ENCODE measurements at places on chromosomes 12 and 14.

DNA sequence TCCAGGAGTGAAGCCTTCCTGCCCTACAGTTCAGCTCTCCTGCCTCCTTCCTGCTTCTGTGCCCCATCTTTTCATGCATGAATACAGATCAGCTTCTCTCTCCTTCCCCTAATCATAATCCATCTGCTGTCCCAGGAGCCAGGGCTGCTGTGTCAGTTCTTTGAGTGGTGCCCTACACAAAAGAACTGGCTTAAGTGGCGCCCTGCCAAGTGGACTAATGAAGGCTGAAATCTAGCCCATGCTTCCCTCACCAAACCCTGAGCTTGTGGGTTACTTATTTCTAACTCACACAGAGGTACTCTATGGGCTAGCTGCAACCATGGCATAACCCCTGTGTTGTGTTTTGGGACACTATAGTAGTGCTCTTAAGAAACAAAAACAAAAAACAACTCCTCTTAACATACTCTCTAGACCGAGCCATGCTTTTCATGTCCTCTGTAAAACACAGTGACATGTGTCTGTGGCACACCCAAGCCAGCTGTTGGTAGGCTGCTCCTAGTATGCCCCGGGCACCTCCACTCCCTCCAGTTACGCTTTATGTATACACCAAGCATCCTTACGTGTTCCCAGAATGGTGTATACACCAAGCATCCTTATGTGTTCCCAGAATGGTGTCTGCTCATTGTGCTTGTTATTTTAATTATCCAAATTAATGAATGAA lies 19.3 kb upstream of the ETV6 start:
- DNase-seq, result no peak

- no peak for DNase-seq
Measured at GRCh38 chr14:55556929-55557623, 22.9 kb upstream of the KTN1 start.

GRCh38 chr12:120539303-120539702 lies 5.1 kb downstream of the RNF10 start:
- no peak for DNase-seq

- no peak for DNase-seq
Measured at GRCh38 chr12:92089559-92089958, 56.1 kb downstream of the BTG1 start.

DNA sequence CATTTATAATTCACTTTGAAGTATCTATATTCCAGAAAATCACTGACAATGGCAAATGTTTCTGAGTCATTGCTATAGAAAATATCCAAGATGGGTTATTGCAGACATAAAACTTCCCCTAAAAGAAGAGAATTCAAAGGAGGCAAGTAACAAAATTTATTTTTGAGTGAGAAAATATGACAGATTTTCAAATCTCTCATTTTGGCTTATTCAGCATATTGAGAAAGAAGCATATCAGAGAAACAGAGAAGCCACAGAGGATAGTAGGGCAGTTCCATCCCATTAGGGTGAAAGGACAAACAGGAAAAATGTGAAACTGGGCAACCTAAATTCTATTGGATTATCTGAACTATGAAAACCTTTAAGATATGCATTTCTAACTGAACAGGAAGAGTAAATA lies 85.0 kb downstream of the SYT1 start:
- no peak for DNase-seq

DNA sequence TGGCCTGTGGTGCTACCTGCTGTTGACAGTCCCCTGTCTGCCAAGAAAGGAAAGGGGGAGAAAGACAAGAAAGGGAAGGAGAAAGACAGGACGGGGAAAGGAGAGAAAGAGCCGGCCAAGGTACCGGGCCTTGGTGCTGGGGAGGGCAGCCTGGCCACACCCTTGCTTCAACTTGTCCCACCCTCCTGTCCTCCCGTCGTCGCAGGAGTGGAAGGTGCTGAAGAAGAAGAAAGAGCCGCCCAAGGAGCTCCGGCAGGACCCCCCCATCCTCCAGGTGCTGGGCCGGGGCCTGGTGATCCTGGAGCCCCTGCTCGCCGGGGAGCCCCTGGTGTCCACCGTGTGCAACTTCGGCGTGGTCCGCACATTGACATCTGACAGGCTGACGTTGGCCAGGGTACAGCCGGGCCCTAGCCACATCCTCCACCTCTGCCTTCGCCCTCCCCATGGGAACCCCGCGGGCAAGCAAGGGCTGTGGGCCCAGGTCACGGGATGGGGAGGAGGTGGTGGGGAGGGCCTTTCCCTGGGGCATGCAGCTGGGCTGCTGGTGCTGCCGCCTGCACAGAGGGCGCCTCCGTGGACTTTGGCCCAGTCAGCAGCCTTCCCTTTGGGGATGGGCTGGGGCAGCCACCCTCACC lies 2.9 kb upstream of the B3GNT4 start:
- no peak for DNase-seq

DNA sequence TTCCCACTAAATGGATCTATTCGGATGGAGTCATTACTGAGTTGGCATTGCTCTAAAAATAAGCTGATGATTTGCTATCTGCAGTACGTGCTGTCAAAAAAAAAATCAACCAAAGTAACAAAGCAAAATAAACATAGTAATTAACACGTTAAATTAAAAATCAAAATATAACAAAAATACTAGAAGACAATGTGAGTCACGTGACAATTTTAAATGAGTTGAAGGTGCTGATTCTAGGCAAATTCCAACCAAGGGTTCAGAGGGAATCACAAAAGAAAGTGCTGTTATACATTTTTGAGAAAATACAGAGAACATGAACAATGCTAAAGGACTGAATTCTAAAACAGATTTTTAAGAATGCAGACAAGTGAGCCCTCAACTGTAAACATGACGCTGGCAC lies 45.2 kb upstream of the IFNG-AS1 start:
- DNase-seq, result no peak

- no peak for DNase-seq
Measured at GRCh38 chr12:98410356-98410755, 105.0 kb upstream of the TMPO start.

- no peak for DNase-seq
Measured at GRCh38 chr12:94322346-94322745, 137.3 kb downstream of the CEP83 start.

- DNase-seq, result no peak
Measured at GRCh38 chr12:59389968-59390576, 205.8 kb upstream of the SLC16A7 start.

- DNase-seq, result no peak
Measured at GRCh38 chr14:31576949-31577348, 15.7 kb downstream of the NUBPL start.

DNA sequence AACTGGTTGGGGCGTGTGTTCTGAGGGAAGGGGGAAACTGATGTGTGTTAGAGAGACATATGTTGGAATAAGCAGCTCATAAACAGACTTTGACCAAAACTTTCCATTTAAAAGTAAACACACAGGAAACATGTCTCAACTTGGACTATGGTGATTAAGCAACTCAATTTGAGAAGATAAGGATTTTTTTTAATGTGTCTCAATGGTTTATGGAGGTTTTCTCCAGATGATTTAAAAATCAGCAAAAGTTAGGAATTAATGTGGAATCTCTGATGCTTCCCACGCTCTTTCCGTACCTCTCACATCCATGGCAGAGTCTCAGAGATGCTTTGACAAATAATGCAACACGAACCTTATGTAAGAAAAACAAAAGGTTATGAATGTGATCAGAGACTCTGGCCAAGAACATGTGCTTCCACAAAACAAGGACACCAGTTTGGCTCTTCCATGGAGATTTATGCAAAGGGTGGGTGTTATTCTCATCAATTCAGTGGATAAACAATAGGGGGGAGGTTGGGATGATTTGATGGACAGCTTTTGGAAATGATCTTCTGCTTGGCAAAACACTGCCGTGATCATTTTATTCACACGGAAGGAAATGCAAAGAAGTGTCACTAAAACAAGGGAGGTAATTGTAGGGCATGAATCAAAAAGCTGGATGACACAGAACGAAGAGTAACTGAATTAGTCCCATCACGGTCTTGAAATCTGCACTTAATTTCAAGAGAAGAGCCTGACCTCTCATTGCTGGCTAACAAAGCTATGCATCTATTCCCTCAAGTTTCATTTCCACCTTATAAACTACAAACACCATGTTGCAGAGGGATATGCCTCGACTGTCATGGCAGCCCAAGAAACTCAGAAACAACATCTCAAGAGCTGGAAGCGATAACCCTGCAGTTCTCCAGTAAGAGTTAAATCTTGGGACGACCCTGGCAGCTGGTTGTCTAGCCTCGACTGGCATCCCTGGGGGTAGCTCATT lies 76.5 kb downstream of the FOXN3 start:
- DNase-seq, result no peak

- DNase-seq, result no peak
Measured at GRCh38 chr12:46674800-46675199, 151.0 kb downstream of the SLC38A4 start.

GRCh38 chr14:75831952-75832351 lies 149.8 kb downstream of the TGFB3 start:
- DNase-seq, result no peak

- DNase-seq, result no peak
Measured at GRCh38 chr14:21267886-21268616, 1.2 kb downstream of the HNRNPC start.

DNA sequence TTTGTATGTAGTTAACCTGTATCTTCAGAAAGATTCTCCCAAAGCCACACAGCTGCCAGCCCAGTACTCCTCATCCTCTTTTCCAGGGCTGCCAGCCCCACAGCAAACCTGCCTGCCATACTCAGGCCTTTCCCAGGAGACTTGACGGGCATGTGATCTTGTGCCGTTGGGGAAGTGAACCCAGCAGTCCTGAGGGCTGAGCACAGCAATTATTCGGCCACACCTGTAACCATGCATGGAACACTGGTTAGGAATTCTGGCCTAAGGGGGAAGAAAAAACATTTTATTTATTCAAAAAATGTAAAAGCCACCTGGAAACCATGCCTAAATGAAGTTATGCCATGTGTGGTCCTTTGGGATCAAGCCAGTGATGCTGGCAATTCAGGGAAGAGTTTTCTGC lies 145.3 kb downstream of the GRIN2B start:
- no peak for DNase-seq

- no peak for DNase-seq
Measured at GRCh38 chr14:50047274-50047676, 69.1 kb downstream of the VCPKMT start.

DNA sequence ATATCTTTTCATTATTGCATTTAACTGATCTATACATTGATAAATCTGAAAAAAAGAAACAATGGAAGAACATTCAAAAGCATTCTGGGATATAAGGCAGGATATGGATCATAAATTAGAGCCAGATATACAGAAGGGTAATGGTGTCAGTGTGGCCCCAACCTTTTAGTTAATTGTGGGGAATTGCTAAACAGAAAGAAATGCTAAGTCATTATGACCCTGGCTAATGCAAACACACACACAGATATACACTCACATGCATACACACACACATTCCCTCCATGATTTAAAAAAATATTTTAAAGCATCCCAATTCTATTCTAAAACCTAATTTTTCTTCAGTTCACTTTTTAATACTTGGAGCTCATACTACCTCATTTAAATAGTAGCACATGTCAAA lies 404.5 kb downstream of the BCAT1 start:
- no peak for DNase-seq

DNA sequence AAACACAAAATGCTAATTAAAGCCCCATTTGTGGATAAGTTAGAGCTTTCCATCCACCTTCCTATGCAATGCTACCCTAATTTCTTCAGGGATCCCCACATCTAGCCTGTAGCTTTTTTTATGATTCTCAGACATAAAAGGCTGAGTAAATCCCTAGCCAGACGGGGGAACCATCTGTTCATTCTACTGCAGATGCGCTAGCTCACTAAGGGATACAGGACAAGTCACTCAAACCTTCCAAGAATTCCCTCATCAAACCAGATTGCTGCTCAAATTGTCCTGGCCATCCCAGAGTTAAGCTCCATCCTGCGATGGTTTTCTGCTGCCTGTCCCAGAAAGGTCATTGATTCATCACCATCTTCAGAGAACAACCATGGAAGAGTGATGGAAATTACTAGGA lies 56.7 kb downstream of the MYRFL start:
- DNase-seq, result no peak

DNA sequence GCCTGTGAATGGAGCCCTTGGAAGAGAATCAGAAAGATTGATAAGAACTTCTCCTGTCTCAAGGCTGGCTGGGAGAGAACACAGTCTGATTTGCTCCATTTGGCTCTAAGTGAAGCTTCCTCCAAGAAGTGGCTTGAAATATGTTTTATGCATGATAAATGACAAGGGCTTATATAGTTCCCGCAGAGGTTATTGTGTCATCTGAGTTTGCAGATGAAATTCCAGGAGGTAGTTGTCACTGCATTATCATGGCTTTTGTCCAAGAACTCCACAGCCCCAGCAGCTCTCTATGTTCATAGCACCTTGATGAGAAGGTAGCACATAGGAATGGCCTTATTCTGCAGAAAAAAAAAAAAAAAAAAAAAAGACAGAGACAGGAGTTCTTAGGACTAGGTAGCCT lies 108.5 kb downstream of the DACT1 start:
- no peak for DNase-seq

DNA sequence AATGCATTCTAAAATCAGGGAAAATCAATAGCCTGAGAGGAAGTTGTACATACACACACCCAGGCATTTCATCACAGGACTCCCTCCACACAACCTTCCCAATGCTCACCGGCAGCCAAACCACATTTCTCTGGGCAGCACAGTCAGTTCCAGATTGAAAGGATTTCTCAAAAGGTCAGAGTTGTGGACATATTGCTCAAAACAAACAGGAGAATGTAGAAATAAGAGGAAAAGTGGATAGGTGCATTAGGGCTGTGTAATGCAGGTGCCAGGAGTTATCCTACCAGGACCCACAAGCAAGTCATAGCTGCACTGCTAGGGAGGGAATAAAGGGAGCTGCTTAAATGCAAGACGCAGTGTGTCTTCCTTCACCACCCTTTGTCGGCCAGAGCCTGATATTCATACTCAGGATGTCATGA lies 62.9 kb downstream of the GCH1 start:
- DNase-seq, result no peak

GRCh38 chr14:35506927-35507326 lies 27.0 kb upstream of the INSM2 start:
- DNase-seq, result no peak

GRCh38 chr14:81523016-81523415 lies 10.6 kb downstream of the SEL1L start:
- DNase-seq, result no peak

DNA sequence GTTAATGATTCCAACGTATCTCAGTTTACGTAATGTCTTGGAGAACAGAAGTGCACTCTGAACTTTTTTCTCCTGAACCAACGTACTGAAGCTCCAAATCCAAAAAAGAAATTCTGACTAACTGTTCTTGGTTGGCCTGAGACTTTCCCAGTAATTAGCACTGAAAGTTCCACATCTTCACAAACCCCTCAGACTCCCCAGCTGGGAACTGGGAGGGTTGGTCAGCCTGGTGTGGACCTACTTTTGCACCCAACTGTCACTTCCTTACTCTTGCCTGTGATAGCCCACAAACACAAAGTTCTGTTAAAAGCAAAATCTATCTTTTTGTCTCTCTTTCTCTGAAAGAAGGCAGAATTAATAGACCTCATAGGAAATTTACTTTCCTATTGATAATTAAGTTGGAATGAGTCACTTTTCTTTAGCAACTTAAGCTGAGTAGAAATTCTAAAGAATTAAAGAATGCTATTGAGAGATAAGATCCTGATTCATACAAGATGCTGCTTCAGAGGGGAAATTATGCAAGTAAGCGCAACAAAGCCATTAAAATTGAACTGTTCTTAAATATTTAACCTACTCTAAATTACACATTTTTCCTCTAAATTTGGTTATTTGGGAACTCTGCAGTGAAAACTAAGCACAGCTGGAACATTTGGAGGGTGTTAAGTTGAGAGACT lies 155.0 kb downstream of the EPS8 start:
- no peak for DNase-seq

GRCh38 chr12:128772249-128772648 lies 51.5 kb downstream of the SLC15A4 start:
- DNase-seq, result no peak

- DNase-seq, result no peak
Measured at GRCh38 chr12:28237423-28237822, 47.2 kb downstream of the CCDC91 start.
